Esophagus squamous epithelium (tissue), 5 donors: ENCODE measurements at places on chromosomes 12 and 14. TPM values are rescaled to one million over a fixed set of nuclear protein-coding genes. Genes with fewer than 3 reads are reported as not detected.

CHGA gene
- not detected for total RNA-seq

LRRK2 gene
- total RNA-seq: 21.4 TPM

KITLG gene
- total RNA-seq: 33.0 TPM

SLC35F4 gene
- total RNA-seq: not detected

NANOG gene
- not detected for total RNA-seq

INSM2 gene
- total RNA-seq: not detected

PPP1R36 gene
- 1.3 TPM for total RNA-seq

FERMT2 gene
- 22.2 TPM for total RNA-seq

PARPBP gene
- 13.3 TPM for total RNA-seq

HCAR3 gene
- 11.4 TPM for total RNA-seq

RNFT2 gene
- total RNA-seq: not detected

WIF1 gene
- not detected for total RNA-seq

DDX47 gene
- 40.6 TPM for total RNA-seq

GALNT16 gene
- total RNA-seq: 2.7 TPM

BHLHE41 gene
- 2.3 TPM for total RNA-seq

MED13L gene
- 53.1 TPM for total RNA-seq
